ENCODE measurements at places on chromosomes 16 and 17.

DNA sequence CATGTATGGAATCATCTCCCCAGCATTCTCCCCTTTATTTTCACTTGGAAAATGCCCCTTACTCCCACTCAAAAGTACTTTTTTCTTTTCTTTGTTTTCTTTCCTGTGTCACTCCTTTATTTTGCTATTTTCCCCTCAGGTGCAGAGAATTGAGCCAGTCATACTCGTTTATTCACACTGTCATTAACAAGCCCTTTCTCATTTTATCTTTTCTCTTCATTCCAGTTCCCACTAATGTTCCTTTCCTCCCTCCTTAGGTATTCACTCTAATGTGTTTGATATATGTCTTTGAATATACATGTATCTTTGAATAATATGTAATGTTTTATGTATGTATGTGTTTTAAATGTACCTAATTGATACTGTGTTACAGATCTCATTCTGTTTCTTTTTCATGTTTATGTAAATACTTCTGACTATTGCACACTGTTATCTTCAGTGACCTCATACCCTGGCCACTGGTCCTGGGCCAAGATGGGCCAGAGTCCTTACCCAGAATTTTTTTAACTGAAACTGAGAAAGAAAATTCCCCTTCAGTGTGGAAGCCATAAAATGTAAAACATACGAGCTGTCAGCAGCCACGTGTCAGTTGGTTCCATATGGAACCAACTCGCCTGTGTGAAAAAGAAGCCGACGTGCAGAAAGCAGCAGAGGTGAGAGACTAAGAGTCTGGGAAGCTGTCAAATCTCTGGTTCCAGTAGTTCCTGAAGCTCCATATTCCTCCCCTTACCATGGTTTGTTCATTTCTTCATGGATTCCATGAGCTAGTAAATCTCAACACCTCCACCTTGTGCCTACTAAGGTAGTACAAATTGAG lies 5.8 kb downstream of the SRR start:
- DNase-seq: no peak

DNA sequence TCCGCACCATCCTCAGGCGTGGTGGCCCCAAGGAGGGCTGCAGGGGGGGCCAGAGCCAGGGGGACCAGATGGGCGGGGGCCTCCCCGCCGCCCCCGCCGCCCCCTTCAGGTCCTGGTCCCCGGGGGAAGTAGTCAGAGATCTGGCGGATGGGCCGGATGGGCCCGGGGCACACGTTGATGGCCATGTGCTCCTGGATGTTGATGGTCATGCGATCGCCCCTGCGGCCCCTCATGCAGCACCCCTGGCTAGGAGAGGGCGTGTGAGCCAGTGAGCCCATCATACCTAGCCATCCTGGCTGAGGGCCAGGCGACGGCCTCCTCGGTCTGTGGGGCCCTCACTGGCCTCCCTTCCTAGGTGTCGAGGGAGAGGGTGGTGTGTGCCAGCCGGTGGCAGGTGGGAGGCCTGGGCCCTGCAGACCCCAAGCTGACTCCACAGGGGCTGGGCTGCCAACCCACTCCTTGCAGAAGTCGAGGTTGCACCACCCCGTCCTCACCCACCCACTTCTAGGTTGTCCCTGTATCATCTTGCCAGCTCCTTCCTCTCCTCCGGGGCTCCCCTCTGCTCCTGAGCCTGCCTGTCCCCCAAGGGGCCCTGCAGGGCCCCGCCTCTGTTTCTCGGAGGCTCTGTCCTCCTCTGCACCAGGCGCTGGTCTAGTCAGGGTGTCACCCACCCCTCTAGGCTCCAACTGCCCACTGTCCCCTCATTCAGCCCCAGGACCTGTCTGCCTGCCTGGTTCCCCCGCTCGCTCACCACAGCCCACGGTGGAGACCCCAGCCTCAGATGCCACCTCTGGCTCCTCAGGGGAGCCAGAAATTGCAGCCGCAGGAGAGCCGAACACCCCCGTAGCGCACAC lies 610 bp downstream of the DOC2A start:
- no peak for DNase-seq

GRCh38 chr17:32289471-32290070 lies 23.9 kb downstream of the RHBDL3 start:
- no peak for DNase-seq

DNA sequence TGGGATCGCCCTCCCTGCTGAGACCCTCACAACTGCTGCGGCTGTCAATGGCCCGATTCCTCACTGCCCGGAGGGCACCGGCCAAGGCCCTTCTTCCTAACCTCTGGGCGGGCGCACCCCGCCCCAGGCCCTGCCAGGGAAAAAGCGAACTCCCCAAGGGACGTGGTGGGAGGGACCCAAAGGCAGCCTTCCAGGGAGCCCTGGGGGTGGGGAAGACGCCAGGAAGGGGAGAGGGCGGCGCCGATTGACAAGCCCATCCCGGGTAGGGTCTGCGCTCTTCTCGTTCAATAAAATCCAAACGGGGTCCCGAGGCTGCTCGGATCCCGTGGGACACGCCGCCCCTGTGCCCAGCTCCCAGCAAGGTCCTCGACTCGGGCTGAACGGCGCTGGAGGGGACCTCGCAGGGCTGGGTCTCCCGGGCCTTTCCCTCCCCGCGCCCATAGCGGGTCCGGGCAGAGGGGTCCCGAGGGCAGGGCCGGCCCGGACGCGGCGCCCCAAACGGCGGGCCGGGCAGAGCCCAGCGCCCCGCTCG lies 416 bp downstream of the KIFC3 start:
- DNase-seq: no peak

GRCh38 chr17:50459756-50460155 lies 8.9 kb downstream of the CHAD start:
- DNase-seq: no peak

GRCh38 chr16:19874026-19874425 lies 10.6 kb downstream of the GPRC5B start:
- DNase-seq: no peak

DNA sequence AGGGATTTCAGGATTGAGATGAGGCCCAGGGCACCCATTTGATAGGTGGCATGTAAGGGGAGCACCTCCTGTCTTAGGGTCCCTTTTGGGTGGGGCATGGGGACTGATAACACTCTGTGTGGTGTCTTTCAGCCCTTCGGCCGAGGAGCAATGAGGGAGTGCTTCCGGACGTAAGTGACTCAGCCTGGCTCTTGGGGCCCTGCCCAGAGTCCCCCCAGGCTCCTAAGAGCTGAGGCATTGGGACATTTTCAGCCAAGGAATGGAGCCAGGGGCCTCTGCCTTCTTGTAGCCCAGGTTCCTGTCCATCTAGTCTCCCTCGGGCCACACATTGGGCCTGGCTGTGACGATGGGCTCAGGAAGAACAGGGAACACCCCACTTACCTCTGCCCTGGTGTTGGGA lies 44.4 kb downstream of the EEF2K start:
- DNase-seq: no peak

DNA sequence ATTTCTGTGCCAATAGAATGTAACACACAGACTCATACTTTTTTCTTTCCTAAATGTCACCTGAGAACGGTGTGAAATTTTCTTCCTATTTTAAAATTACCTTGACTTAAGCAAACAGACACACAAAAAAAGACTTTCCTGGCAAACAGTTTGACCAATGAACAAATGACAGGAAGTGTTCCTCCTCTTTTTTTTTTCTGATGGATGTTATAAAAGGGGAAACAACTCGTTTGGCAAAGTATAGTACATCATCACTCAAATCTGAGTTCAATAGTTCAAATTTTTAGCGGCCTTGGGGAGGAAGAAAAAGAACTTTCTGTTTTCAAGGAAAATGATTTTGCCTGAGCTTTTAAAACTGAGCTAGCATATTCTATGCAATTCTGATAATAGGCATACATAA lies 19.8 kb downstream of the HS3ST3A1 start:
- DNase-seq: no peak

DNA sequence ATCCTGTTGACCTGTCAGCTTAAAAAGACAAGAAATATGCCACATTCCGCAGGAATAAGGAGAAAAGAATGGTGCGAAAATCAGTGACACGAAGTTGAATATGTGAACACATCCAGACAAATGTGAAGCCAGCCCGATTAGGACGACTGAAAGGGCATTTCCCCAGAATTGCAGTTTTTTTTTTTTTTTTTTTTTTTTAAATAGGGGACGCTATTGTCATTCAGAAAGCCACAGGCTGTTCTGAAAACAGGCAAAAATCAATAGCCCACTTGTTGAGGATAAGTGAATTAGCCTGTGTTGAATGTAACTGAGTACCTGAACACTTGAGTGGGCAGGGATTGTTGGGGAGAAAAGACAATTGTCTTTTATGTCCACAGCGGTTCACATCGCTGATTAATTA lies 507.1 kb downstream of the WWOX start:
- no peak for DNase-seq

GRCh38 chr17:81254955-81255717 lies 16.0 kb downstream of the NDUFAF8 start:
- no peak for DNase-seq
